ENCODE measurements at places on chromosomes 3 and 15. TPM values are rescaled to one million over a fixed set of nuclear protein-coding genes. Genes with fewer than 3 reads are reported as not detected.

DNA sequence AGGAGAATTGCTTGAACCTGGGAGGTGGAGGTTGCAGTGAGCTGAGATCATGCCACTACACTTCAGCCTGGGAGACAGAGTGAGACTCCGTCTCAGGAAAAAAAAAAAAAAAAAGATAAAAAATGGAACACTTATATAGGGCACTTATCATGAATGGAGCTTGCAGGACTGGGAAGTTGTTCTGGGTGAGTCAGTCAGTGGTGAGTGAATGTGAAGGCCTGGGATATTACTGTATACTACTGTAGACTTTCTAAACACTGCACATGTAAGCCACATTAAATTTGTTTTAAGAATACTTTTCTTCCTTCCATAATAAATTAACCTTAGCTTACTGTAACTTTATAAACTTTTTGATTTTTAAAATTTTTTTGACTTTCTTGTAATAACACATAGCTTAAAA, 59.8 kb downstream of the SFMBT1 start:
- H3K4me1 ChIP-seq = no peaks in the 10 kb centered on the region
- DNase-seq = no peak
- H3K27ac ChIP-seq = no peak overlapping the region
- no peaks in the 10 kb centered on the region for H3K36me3 ChIP-seq

DNA sequence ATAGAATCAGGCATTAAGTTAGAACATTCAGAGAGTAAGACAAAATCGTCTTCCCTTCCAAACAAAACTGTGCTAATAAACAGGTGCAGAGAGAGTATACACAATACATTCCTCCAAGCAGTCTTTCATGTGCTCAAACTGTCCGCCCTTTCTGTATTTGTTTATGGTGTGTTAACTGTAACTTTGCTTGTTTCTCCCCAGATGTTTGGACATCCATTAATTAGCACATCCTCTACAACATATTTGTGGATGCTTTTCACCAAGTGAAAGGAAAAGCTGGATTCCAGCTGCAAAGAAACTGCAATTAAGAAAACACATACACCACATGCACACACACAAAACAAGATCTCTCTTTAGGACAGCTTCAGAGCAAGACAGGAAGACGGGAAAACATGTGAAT, 912.6 kb downstream of the NTRK3 start:
- no peaks in the 10 kb centered on the region for H3K27me3 ChIP-seq
- no peak for DNase-seq
- H3K36me3 ChIP-seq = no peaks in the 10 kb centered on the region

Gene GCSAM
- not detected for total RNA-seq

GRCh38 chr3:53255423-53255774, 423 bp downstream of the TKT start:
- peak; percentile 35 for DNase-seq

Gene TGM4
- total RNA-seq = 0.24 TPM

DNA sequence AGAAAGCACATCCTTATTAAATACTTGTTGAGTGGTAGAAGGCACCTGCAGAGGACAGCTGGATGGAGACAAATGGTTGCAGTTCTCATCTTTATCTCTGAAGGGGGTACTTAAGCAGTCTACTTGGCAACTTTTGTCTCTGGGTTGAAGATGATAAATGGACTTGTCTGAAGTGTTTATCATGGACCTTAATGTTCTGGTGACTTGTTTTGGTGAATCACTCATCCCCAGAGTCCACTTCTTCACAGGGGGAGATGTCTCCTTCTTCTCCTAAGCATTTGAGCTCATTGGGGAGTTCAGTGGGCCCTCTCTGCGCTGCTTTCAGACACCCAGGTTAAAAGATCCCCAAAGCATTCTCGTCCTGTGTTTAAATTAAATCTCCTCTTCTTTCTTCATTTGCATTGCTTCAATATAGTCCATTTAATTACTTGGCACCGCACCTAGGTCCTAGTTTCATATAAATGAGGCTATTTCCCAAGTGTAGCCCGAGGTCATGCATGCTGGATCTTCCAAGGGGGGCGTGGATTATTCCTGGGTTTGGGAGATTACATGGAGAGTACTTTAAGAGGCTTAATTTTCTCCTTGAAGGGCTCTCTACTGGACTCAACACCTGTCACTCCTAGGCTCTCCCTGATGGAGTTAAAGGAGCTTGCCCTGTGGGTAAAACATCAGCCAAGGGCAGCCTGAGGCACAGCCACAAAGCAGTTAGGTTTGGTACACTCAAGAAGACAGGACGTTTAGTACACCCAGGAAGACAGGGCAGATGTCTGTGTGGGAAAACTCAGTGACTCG, 239.3 kb upstream of the C2CD4B start:
- no peaks in the 10 kb centered on the region for H3K36me3 ChIP-seq
- peaks cover 5% of the 10 kb centered on the region for H3K4me1 ChIP-seq
- H3K27ac ChIP-seq = no peak overlapping the region
- no peak overlapping the region for H3K4me3 ChIP-seq
- no peak for DNase-seq

Gene TTLL13
- not detected for total RNA-seq

Gene FOXL2
- 0.12 TPM for total RNA-seq

Gene SLC24A5
- total RNA-seq = not detected

Gene TIMP4
- total RNA-seq = 0.40 TPM

DNA sequence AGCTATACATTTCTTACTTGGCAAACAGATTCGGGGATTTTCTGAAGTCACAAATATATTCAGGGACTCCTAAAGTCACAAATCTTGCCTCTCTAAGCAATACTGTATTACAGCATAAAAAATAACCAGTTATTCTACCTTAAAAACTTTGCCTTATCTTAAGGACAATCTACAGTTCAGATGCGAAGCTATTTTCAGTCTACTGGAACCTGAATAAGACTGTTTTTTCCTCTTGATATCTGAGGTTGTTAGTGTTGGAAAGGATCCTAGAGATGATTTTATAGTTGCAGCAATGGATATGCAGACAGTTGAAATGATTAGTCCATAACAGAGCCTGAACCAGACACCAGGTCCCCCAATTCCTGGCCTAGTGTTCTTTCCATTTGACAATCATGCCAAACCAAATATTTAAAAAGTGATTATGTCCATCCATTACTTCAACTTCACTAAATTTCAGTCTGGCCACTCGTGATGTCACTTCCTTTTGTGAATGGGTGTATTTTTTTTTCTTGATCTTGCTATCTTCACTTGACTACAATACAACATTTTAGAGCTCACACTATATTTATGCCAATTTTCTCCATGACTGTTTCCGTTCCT, 1.8 kb downstream of the HDGFL3 start:
- peak overlapping the region; percentile 95 for H3K27ac ChIP-seq
- no peaks in the 10 kb centered on the region for H3K36me3 ChIP-seq

DNA sequence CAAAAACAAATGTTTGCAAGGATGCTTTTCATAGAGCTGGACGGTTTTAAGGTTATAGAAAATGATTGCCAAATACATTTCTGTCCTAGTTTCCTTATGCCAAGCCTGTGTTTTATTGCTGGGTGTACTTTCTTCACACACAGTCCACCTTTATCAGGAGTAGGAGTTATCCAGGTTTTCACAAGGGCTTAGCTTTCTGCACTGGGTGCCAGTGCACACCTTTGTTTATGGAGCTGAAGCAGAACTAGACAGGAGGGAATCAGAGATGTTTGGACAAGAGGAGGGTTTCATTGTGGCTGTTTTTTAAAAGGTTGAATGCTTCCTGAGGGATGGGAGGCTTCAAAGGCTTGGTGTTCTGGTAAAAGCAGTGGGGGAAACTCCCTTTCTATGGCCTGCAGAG, 29.5 kb upstream of the FAM3D start:
- H3K4me1 ChIP-seq = no peaks in the 10 kb centered on the region
- no peak overlapping the region for H3K4me3 ChIP-seq
- no peak overlapping the region for H3K27ac ChIP-seq
- H3K36me3 ChIP-seq = no peaks in the 10 kb centered on the region

Gene AADACL2
- total RNA-seq = not detected

DNA sequence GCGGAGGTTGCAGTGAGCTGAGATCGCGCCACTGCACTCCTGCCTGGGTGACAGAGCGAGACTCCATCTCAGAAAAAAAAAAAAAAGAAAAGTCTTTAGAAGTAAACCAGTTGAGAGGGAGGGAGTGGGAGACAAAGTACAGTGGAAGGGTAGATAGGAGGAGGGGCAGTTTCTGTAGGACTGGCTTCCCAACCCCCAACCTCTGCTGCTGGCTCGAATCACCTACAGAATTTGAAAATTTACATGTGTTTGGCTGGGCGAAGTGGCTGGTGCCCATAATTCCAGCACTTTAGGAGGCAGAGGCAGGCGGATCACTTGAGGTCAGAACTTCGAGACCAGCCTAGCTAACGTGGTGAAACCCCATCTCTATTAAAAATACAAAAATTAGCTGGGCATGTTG, 24.1 kb upstream of the SEMA4B start:
- no peak overlapping the region for H3K27ac ChIP-seq
- no peak overlapping the region for H3K4me3 ChIP-seq
- H3K36me3 ChIP-seq = no peaks in the 10 kb centered on the region
- no peak for DNase-seq
- H3K27me3 ChIP-seq = no peaks in the 10 kb centered on the region
- H3K4me1 ChIP-seq = peaks cover 5% of the 10 kb centered on the region

DNA sequence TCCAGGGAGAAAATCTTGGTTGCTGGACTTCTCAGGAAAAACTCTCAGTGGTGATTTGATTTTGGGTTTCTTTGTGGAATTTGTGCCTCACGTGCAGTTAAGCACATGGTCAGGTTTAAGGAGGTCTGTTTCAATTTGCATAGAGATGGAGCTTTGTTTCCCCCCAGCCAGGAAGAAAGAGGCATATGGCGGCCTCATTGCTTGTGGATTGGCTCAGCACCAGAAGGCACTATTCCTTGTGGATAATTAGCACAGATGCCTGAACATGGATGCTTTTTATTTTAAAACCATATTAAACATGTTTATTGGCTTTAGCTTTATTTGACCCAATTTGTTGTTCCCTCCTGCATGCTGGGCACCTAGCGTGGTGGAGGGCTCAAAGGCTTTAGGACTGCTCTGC, 125.1 kb upstream of the RGMA start:
- H3K36me3 ChIP-seq = no peaks in the 10 kb centered on the region
- H3K4me3 ChIP-seq = no peak overlapping the region
- no peak overlapping the region for H3K27ac ChIP-seq
- no peaks in the 10 kb centered on the region for H3K27me3 ChIP-seq
- DNase-seq = no peak
- no peaks in the 10 kb centered on the region for H3K4me1 ChIP-seq

- DNase-seq = peak; percentile 33
- no peak overlapping the region for H3K27ac ChIP-seq
- H3K27me3 ChIP-seq = no peaks in the 10 kb centered on the region
- no peaks in the 10 kb centered on the region for H3K36me3 ChIP-seq
- H3K4me1 ChIP-seq = no peaks in the 10 kb centered on the region
Measured at GRCh38 chr3:18389108-18389733, 35.9 kb downstream of the SATB1 start.
